Stomach (tissue), 19 donors: ENCODE measurements at places on chromosomes 6 and 20. TPM values are rescaled to one million over a fixed set of nuclear protein-coding genes. Genes with fewer than 3 reads are reported as not detected.
A peak's percentile ranks its signal among the peaks of the same experiment; 100 is the strongest.

OLIG3 gene
- total RNA-seq = not detected

SLC22A2 gene
- total RNA-seq = not detected

SNX21 gene
- total RNA-seq = 20.4 TPM

PRDM13 gene
- total RNA-seq = not detected

C6orf15 gene
- not detected for total RNA-seq

AVP gene
- not detected for total RNA-seq

TMEM74B gene
- not detected for total RNA-seq

E2F3 gene
- 6.4 TPM for total RNA-seq

DNA sequence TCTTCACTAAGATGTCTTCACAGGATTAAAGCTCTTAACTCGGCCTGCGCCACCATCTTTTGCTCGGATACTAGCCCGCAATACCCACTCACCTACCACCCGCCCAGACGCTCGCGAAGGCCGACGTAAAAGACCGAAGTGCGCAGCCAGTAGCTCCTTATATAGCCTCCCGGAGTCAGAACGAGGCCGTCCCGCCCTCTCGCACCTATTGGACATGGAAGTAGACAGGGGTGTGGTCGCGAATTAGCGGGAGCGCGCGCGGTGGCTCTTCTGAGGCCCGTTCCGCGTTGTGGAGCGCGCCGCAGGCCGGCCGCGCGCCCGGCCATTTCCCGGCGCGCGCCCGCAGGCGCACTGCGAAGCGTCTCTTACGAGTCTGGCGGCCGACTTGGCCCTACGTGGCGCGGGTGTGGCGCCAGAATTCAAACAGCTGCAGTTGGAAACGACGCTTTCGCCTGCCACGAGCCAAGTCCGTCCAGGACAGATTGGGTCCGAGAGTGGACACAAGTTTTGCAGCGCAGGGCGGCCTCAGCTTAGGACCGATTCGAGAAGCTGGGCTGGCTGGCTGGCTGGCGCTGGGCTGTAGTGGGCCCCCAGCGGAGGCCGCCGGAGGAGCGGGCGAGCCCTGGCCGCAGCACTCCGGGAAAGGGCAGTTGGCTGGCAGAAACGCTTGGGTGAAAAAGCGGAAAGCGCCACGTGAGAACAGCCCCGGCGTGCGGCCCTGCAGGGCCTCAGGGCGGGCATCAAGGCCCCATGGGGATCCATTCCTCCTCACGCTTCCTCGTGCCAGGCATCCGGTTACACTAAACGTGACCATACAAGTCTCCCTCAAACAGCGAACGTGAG lies 36.1 kb upstream of the SYNCRIP start:
- DNase-seq = peak; percentile 99
- H3K4me1 ChIP-seq = peaks cover 18% of the 10 kb centered on the region
- no peaks in the 10 kb centered on the region for H3K27me3 ChIP-seq
- H3K4me3 ChIP-seq = peak overlapping the region; percentile 85
- peak overlapping the region; percentile 88 for H3K27ac ChIP-seq

- peaks cover 48% of the 10 kb centered on the region for H3K27me3 ChIP-seq
- no peak overlapping the region for H3K27ac ChIP-seq
- DNase-seq = no peak
- no peaks in the 10 kb centered on the region for H3K36me3 ChIP-seq
These were observed 6.7 kb upstream of the GJA10 start for GRCh38 chr6:89887452-89888137.

- no peaks in the 10 kb centered on the region for H3K27me3 ChIP-seq
- no peak for DNase-seq
- no peaks in the 10 kb centered on the region for H3K36me3 ChIP-seq
- no peak overlapping the region for H3K27ac ChIP-seq
- no peaks in the 10 kb centered on the region for H3K4me1 ChIP-seq
- no peak overlapping the region for H3K4me3 ChIP-seq
These were observed 208.5 kb upstream of the SULF2 start for GRCh38 chr20:47993817-47994216.

GRCh38 chr20:11502061-11502460 lies 415.6 kb upstream of the BTBD3 start:
- H3K27me3 ChIP-seq = no peaks in the 10 kb centered on the region
- DNase-seq = no peak
- no peaks in the 10 kb centered on the region for H3K4me1 ChIP-seq

- H3K27me3 ChIP-seq = no peaks in the 10 kb centered on the region
- peak; percentile 65 for DNase-seq
- no peak overlapping the region for H3K4me3 ChIP-seq
- peaks cover 35% of the 10 kb centered on the region for H3K36me3 ChIP-seq
- H3K27ac ChIP-seq = no peak overlapping the region
These were observed 43.2 kb downstream of the PREP start for GRCh38 chr6:105359419-105360370.

DNA sequence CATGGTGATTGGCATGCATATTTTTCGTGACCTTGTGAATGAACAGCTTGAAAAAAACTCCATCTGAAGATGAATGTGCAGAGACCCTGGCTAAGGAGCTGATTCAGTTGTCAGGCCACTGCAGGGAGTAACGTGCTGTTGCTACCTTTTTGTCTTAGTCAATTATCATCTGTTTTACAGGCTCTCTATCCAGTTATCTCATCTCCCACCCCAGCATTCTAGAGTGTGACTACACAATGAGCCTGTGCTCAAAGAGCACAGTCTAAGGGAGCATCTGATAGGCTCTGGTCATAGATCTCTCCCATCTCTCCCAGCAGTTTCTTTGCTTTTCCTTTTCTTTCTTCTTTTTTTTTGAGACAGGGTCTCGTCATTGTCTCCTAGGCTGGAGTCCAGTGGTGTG lies 45.5 kb downstream of the NDRG3 start:
- peaks cover 13% of the 10 kb centered on the region for H3K36me3 ChIP-seq
- H3K27ac ChIP-seq = no peak overlapping the region
- H3K4me1 ChIP-seq = no peaks in the 10 kb centered on the region
- H3K4me3 ChIP-seq = no peak overlapping the region
- no peaks in the 10 kb centered on the region for H3K27me3 ChIP-seq
- no peak for DNase-seq

DNA sequence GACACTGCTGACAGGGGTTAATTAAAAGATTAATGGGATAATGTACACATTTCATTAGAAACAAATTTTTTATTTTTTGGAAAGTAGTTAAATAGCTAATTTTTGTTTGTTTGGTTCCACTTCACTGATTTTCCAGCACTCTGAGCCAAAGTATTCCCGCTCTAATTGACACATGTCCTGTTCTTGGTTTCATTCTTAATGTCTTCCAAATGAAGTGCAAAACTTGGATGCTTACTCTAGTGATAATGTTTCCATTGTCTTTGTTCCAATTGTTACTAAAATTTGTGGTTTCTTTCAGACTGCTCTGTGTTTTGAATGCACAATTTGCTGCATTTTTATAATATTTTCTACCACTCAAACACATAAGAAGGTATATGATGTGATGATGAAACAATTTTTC lies 794.3 kb downstream of the PHF3 start:
- DNase-seq = no peak
- H3K4me3 ChIP-seq = no peak overlapping the region
- no peak overlapping the region for H3K27ac ChIP-seq

DNA sequence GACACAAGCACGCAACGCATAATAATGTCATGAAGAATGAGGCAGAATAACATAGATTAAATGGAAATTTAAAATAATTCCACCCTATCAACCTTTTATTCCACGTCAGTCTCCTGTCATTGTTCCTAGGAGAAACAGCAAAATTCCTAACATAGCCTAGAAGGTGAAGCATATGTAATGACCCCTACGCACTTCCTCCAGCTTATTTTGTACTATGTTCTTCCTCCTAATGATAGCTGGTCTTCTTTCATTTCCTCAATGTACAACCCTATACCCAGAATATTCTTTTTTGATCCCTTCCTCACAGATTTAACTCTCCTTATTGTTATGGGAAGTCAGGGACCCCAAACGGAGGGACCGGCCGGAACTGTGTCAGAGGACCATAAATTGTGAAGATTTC lies 122.0 kb upstream of the CARMIL1 start:
- H3K27ac ChIP-seq = no peak overlapping the region
- no peaks in the 10 kb centered on the region for H3K27me3 ChIP-seq
- no peak overlapping the region for H3K4me3 ChIP-seq

- DNase-seq = peak; percentile 22
- H3K27ac ChIP-seq = no peak overlapping the region
- no peaks in the 10 kb centered on the region for H3K4me1 ChIP-seq
- no peaks in the 10 kb centered on the region for H3K27me3 ChIP-seq
- H3K4me3 ChIP-seq = no peak overlapping the region
These were observed 105.0 kb downstream of the PTPRK start for GRCh38 chr6:128415387-128415786.

- H3K27me3 ChIP-seq = no peaks in the 10 kb centered on the region
- peak; percentile 5 for DNase-seq
- H3K27ac ChIP-seq = no peak overlapping the region
- H3K4me3 ChIP-seq = no peak overlapping the region
- no peaks in the 10 kb centered on the region for H3K4me1 ChIP-seq
These were observed 86.8 kb upstream of the AFDN start for GRCh38 chr6:167739721-167740475.

- DNase-seq = no peak
- no peak overlapping the region for H3K27ac ChIP-seq
- no peaks in the 10 kb centered on the region for H3K4me1 ChIP-seq
- H3K36me3 ChIP-seq = no peaks in the 10 kb centered on the region
These were observed 9.8 kb upstream of the AMD1 start for GRCh38 chr6:110864824-110865223.
